ENCODE measurements at places on chromosomes 6 and 20.

DNA sequence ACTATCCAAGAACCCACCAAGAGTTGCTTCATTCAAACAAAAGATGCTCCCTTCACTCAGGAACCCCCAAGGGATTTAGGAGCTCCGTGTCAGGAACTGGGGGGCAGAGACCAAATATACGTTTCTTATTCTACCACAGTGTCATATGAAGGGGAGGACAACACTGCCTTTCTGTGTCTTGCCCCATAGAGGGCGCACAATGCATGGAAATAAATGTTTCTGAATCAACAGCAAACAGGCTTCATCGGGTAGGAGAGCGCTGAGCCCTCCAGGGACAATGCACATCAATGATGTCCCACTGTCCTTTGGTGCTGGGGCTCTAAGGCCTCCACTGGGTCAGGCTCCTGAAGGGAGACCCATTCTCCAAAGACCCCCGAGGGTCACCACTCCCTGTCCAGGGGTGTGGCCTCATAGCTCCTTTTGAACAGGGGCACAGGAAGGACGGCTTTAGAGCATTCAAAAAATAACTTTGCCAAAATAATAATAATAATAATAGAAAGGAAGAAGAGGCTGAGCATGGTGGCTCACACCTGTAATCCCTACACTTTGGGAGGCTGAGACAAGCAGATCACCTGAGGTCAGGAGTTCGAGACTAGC is 31.1 kb downstream of the PLG start:
- DNase-seq = no peak

DNA sequence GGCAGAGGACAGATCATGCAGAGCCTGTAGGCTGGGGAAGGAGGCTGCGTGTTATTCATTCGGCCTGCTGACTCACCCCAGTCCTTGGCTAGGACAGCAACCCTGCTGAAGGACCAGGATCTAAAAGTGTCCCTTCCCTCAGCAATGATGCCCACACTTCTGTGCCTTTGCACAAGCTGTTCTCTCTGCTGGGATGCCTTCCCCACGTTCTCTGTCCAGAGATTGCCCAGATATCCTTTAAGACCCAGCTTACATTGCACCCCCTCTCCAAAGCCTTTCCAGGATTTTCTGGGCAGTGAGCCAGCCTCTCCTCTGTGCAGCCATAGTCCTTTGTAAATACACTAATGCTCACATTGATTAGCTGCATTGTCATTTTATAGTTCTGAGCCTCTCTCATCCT is 99.3 kb upstream of the CHD6 start:
- DNase-seq = no peak

- no peak for DNase-seq
Measured at GRCh38 chr20:7500231-7500663, 440.0 kb downstream of the HAO1 start.

GRCh38 chr6:143592335-143592734 is 80.8 kb upstream of the FUCA2 start:
- no peak for DNase-seq

DNA sequence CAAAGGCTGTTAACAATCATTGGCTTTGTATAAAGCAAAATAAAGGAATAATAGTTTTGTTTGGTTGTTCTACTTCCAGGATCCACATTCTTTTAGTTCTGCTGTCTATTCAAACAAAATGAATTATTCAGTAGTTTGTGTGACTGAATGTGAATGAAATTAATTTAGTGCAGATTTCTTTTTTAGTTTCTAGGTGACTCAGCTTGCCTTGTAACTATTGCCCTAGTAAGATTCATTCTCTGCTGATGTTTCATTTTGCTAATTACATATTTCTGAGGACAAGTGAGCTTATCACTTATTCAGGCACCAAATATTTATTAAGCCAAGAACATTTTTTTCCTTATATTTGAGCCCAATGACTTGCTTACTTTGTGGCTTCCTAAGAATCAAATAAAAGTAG is 46.5 kb upstream of the RIPOR2 start:
- no peak for DNase-seq

DNA sequence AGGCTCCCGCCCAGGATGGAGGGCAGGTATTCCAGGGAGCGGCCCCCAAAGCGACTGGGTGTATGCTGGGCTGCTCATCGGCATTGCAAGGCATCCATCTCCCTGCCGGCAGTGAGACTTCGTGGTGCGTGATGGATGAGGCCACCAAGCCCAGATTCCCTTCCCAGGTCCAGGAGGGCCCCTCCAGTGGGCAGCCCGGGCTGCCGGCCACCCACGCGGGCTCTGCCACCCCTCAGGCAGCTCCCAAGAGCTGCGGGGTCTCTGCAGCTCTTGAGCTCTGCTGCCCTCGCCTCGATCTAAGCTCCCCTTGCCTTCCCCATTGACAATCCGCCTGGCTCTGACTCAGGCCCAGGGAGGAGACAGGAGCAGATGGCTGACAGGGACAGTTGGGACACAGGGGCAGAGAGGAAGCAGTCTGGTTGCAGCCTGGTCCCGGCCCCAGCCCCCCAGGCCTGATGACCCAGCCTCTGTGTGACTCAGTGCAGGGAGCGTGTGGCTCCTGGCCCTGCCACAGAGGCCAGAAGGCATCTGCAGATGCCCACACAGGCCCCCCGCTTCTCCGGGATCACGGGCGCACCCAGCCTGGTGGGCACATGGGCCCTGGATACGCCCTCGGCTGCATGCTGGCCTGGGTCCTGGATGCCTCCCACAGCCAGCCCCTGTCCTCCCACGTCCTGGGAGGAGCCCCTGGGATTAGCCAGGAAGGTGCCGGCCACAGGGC is 33.0 kb downstream of the SLCO4A1 start:
- DNase-seq = no peak

- DNase-seq = no peak
Measured at GRCh38 chr20:42155586-42155985, 537.4 kb upstream of the CHD6 start.
